ENCODE measurements at places on chromosomes 6 and 20.

- no peak for DNase-seq
Measured at GRCh38 chr6:28884423-28885131, 39.2 kb downstream of the TRIM27 start.

- DNase-seq, result no peak
Measured at GRCh38 chr6:9999796-10000195, 415.1 kb downstream of the TFAP2A start.

DNA sequence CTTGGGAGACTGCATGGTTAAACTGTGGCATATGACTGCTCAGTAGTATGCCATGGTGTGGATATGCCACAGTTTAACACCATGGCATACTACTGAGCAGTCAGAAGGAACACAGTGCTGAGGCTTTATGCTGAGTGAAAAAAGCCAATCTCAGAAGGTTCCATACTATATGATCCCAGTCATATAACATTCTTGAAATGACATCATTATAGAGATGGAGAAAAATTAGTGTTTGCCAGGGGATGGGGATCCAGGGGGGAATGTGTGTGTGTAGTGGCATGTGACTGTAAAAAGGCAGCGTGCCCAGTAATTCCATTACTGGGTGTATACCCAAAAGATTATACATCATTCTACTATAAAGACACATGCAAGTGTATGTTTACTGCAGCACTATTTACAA, 85.8 kb downstream of the FOXF2 start:
- no peak for DNase-seq

- no peak for DNase-seq
Measured at GRCh38 chr6:33213989-33214335, 5.7 kb downstream of the RING1 start.

DNA sequence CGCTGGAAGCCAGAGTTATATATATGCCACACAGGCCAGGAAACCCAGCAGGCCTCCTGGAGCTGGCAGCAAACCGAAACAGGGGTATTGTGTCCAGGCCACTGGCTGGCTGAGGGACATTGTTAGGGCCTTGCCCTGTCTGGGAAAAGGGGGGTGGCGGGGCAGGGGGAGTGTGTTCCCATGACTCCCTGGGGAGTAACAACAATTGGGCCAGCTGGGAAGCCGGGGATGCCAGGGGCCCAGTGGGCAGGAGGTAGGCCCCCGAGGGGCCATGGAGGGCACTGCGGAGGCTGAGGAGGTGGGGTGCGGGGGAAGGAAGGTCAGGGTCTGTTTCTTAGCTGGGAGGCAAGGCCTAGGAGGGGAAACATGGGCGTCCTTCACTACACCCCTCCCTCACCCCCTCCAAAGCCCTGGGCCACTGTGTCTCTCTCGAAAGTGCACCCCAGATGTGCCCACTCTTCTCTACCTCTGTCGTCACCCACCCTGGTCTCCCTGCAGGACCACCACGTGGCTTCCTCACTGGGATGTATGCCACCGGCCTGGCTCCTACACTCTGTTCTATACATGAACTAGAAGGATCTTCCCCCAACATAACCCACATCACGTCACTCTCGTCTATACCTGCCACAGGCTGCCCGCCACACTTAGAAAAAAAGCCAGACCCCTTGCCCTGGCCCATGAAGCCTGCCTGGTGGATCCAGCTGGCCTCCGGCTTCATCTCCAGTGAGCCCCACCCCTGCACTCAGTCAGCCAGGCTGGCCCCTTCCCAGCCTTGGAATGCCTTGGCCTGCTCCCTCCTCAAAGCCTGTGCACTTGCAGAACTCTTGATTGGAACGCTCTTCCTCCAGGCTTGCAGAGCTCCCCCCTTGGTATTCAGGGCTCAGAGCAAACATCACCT, 7.8 kb upstream of the E2F1 start:
- DNase-seq, result no peak

GRCh38 chr6:39812496-39812852, 20.3 kb downstream of the DAAM2 start:
- no peak for DNase-seq

DNA sequence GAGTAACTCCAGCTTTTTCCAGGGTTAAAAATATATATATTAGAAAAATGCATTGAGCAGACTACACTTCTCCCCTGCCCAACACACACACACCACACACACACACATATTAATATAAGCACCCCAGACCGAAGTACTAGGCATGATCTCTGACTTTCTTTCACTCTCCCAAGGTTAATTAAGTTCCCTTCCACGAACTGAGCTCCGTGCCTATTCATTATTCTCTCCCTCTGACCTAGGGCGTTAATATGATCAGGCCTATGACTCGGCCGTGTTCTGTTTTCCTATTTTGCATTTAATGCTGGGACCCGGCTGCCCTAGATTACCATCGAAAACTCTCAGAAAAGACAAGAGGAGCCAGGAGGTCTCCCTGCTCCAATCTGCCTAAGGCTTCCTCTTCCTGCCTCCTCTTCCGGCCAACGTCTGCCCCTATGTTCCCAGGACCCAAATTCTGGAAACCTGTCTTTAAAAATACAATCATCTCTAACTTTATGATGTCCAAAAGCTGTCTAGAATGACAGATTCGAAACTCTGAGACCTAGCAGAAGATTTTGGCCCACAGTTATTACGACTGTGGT, 6.1 kb upstream of the POU3F2 start:
- no peak for DNase-seq

- no peak for DNase-seq
Measured at GRCh38 chr6:81515562-81516453, 236.7 kb downstream of the TENT5A start.

GRCh38 chr6:42017021-42017643, 33.2 kb upstream of the TAF8 start:
- no peak for DNase-seq

GRCh38 chr6:154792761-154793160, 59.5 kb downstream of the SCAF8 start:
- DNase-seq, result peak; percentile 79

DNA sequence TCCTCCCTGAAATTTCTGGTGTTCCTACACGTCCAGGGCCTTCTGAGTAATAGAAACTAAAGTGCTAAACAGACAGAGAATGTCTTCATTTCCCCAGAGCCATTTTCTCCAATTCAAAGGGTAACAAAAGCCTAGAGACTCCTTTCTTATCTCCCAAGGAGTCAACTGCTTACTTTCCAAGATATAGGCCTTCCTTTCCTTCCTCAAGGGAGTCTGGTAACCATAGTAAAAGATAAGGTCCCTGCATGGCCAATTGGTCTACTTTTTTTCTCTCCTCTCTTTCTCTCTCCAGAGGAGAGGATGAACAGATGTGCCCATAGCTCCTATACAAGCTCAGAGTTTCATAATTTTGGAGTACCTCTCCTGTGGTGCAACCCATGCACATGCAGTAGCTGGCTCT, 185.7 kb downstream of the ASCC3 start:
- DNase-seq, result no peak

GRCh38 chr20:48141660-48142515, 356.6 kb upstream of the SULF2 start:
- no peak for DNase-seq

DNA sequence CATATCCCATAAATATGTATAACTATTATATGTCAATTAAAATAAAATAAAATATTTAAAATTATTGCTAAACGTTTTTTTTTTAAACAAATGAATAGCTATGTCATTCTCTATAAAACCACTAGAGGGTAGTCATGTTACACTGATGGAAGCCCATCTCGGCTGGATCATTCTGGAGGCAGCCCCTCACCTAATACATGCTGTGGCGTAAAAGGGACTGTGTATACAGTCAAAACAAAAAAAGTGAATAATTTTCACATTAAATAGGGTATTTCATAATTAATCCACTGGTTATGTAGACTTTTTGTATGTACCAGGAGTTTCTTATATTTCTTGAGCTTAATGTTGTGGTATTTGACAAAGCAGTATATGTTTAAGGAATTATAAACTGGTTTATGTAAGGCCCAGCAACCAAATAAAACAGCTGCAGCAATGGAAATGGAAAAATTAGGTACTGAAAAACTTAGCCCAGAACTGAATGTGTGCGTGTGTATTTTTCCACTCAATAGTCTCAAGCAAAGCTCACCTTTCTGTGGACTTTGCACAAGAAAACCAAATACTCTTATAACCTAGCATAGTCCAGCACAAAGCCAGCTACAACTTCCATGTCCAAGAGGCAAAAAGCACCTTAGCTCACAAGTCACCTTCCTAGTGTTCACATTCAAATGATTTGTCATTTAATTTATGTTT, 81.7 kb downstream of the COL9A1 start:
- DNase-seq, result peak; percentile 39

DNA sequence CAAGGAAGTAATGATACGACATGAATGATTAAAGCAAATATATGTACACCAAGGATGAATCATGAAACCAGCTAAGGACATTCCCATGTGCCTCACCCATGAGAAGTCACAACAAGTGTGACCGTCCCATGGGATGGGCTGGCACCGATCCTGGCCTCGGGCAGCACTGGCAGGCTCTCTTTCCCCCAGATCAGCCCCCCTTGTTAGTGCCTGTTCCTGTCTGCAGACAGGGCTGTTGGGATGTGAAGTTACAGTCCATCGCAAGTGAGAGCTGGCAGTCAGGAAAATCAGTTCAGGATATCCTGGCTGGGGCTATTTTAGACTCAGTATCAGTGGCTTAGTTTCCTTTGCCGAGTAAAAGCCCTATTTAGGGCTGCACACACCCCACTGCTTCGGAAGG, 129.2 kb upstream of the SNX9 start:
- no peak for DNase-seq

DNA sequence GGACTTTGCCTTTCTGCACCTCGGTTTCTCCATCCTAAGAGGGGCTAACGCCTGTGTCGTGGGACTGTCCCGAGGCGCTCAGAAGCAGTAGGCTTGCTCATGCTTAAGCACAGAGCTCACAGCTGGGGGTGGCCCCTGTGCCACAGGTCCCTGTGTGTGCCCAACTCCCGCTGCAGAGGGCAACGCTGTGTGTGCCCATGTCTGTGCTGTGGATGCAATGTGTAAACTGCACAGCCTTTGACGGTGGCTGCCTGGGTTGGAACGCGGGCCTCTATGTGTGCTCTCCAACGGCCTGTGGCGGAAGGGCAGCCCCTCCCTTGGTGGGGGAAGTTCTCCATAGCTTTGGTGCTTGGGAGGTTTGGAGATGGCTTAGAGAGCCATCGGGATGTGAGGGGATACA, 10.7 kb upstream of the GATA5 start:
- DNase-seq, result no peak

DNA sequence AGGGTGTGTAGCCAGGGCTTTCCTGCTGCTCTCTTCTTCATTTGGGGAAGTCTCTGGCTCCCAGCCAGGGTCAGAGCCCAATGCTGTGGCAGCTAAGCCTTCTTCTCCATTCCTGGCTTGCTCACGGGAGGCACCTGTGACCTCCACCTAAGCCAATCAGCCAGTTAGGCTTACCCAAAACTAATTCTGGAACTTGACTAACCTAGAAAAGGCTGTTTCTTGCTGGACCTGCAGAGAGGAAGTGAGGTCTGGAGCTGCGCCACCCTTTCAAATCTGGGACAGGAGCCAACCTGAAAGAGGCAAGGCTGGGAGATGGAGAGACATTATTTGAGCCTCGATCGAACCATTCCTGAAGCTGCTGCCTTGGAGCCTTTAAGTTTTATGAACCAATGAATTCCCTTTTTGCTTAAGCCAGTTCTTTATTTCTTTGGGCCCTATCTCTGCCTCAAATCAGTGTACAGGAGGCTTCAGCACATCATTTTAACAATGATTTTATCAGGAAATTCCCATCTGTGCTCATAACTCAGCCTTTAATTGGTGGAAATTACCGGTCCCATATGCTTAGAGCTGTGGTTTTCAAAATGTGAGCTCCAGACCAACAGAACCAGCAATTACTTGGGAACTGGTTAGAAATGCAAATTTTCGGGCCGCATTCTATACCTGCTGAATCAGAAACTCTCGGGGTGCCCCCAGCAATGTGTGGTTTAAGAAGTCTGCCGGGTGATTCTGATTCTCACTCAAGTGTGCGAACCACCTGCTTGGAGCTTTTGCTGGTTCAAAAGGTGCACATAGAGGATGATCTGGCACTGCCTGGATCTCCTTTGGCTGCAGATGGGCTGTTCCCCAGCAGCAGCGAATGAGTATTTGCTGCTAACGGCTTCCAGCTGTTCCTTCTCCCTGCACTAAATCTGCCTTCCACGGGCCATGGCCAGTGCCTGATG, 97.4 kb upstream of the RNF24 start:
- no peak for DNase-seq

GRCh38 chr6:44064089-44064947, 62.9 kb downstream of the MRPL14 start:
- no peak for DNase-seq

GRCh38 chr6:152167641-152168603, 360.4 kb downstream of the ESR1 start:
- no peak for DNase-seq

GRCh38 chr20:31869942-31870725, at the start of the genes DUSP15 and TTLL9:
DUSP15 (minus strand) TSS chr20:31870527; CDS start chr20:31870337, 190 bp downstream.
TTLL9 (plus strand) TSS chr20:31870634; CDS start chr20:31871127, 493 bp downstream.
- no peak for DNase-seq

DNA sequence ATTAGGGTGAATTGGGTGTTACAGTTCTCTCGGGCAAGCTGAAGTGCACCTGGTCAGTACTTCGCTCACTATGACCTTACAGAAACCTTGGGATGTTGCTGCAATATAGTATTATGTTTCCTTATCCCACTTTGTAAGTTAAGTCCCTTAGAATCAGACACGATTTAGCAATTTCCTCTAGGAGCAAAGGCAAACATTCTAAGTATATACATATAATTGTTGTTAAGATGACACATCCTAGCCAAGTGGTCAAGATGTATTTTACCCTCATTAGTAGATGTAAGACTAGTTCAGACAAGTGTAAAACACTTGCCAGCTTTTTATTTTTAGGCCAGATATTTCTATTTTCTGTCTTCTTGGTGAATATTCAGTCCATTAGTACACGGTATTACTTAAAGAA, 31.1 kb upstream of the RGS17 start:
- no peak for DNase-seq

DNA sequence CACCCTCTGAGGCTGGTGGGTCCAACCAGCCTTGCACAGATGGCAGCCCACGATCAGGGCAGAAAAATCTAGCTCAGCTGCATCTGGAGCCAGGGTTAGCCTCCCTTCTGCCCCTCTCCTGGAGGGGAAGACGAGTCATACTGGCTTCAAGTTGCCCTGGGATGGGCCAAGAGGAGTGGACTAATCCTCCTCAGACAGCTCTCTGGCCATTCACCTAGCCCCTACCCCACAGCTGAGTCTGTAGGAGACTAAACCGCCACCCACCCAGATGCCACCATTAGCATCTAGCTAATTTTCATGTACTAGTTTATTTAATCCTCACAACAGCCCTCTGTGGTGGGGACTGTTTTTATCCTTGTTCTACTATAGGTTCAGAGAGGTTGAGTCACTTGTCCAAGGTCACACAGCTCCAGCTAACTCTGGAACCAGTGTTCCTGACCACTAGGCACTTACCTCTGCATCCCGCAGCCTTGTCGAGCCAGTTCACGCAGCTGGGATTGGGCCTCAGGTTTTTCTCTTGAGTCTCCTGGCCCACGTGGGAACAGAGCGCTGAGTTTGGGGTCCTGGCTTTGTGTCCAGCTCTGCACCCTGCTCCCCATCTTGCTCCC, 48.5 kb upstream of the CCDC167 start:
- DNase-seq, result no peak
